HCEC 1CT (cell line): ENCODE measurements at places on chromosomes 3 and 15.

- DNase-seq = no peak
Observed at GRCh38 chr15:69804786-69805185, 292.9 kb downstream of the TLE3 start.

- no peak for DNase-seq
Observed at GRCh38 chr15:57284535-57284934, 91.8 kb upstream of the CGNL1 start.

GRCh38 chr3:135895734-135896121, 69.8 kb upstream of the PPP2R3A start:
- peak; percentile 33 for DNase-seq

GRCh38 chr3:61664105-61664482, 102.7 kb downstream of the PTPRG start:
- DNase-seq = peak; percentile 95

- peak; percentile 39 for DNase-seq
Observed at GRCh38 chr15:60326824-60327654, 70.7 kb downstream of the ANXA2 start.
